ENCODE measurements at places on chromosomes 7 and 10.

- DNase-seq: peak; percentile 55
These were observed 120.9 kb downstream of the PLXNA4 start for GRCh38 chr7:132455378-132455777.

DNA sequence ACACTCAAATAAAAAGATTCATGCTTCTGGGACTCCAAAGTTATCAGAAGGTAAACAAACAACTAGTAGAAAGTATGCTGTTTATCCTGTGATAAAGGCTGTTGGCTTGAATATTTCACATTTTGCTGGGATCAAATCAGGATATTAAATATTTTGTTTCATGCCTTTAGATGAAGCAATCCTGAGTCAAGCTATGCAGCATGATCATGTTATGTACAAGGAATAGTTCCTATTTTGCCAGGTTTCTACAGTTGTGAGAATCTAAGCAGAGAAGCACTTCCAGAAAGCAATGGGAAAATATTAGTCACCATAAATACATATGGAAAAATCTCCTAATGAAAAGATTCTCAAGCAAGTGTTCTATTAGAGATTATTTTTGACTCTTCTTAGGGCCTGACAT, 262.8 kb upstream of the PCDH15 start:
- no peak for DNase-seq

GRCh38 chr7:4109481-4110110, 572.5 kb upstream of the FOXK1 start:
- DNase-seq: no peak

DNA sequence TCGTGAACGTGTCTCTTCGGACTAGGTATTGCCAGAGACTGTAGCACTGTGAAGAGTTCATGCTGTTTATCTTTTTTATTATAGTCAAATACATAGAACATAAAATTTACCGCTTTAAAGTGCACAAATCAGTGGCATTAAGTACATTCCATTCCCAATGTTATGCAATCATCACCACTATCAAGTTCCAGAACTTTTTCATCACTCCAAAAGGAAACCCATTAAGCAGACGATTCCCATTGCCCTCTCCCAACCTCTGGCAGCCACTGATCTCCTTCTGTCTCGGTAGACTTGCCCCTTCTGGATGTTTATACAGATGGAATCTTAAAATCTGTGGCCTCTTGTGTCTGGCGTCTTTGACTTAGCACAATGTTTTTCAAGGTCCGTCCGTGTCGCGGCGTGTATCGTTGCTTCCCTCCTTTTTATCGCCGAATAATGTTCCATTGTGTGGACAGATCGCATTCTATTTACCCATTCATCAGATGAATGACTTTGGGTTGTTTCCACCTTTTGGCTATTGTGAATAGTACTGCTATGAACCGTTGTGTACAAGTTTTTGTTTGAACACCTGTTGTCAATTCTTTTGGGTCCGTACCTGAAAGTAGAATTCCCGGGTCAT, 2.7 kb downstream of the PROSER2 start:
- DNase-seq: no peak

DNA sequence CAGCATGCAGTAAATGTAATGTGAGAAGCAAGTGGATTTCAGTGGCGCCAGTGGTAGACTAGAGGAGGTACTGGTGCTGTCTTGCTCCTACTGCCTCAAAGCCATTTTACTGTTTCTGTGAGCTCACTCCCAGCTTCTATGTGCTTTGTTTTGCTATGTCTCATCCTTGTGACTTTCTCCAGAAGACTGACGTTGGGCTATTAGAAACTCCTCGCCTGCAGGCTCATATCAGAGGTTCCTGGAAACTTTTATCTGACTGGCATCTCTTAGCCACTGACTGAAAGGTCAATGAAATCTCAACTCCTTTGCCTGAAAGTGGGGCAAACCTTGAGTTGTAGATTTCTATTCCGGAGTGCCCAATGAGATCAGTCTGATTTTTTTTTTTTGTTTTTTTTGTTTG, 66.4 kb upstream of the SORCS1 start:
- no peak for DNase-seq

GRCh38 chr10:4066581-4067390, 281.8 kb upstream of the KLF6 start:
- no peak for DNase-seq

DNA sequence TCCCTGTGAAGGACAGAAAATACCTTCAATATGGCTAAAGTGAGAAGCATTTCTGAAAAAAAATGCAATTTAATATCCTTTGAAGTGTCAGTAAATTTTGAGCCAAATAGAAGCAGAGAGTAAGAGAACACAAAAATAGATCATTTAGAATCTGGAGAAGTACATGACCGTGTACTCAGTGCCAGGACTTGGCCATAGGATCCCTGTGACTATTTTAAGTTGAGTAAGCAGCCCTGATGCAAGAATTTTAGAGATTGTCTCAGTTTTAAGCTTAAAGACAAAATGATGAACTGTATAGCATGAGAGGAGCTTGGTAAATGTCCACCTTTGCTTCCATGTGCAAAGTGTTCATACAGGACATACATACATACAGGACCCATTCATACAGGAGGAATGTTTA, 2.5 kb downstream of the PTER start:
- DNase-seq: no peak

DNA sequence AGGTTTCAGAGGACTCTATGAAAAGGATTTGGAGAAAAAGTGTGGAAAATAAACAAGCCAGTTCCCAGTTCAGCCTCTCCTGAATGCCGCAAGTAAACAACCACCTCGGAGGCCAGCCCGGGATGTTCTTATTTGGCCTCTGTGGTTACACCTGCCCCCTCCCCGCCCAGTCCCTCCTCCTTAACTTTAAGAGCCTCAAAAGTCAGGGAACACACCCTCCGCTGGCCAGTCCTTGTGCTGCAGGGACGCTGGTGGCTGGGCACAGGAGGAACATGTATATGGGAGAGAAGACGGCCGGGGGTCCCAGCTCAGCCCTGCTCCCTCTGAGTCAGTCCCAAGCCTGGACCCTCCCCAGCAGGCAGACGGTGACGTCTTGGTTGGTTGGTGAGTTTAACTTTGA, 6.1 kb downstream of the CHST3 start:
- DNase-seq: no peak

All from NCI-H1694 treated with DMSO at 0.1 percent for 48 hours (cell line).